ENCODE measurements at places on chromosomes 12 and 14.
A peak's percentile ranks its signal among the peaks of the same experiment; 100 is the strongest.

GRCh38 chr14:67482231-67483164, 6.0 kb downstream of the TMEM229B start:
- no peak for DNase-seq

- DNase-seq: no peak
Observed at GRCh38 chr14:50018201-50018932, 98.0 kb downstream of the VCPKMT start.

- no peak for DNase-seq
Observed at GRCh38 chr14:28630100-28630499, 136.5 kb upstream of the FOXG1 start.

GRCh38 chr12:45575823-45576475, 153.6 kb upstream of the ARID2 start:
- no peak for DNase-seq

DNA sequence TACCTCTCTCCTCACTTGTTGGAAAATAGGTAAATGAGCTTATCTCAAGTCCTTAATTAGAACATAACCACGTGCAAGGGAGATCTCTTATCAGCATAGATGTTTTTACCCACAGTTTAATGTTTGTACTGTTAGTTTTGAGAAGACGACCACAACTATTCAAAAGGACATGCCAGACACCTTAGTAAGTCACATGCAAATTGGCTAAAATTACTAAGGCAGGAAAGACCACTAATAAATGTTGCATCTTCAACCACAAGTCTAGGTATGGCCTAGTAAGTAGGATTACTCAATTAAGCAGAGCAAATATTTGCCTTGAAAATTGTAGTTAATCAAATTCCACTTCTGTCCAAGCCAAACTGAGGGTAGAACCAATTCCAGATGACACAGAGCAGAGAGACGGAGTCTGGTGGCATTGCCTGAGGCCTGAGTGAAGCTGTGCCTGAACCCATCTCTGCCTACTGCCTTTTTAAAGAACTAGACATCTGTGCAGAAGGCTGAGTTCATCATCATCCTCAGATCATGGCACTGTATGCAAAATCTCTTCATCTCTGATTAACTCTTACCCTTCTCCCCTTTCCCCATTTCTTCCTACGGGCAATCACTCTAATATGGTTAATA, 29.7 kb upstream of the CHST11 start:
- DNase-seq: no peak

DNA sequence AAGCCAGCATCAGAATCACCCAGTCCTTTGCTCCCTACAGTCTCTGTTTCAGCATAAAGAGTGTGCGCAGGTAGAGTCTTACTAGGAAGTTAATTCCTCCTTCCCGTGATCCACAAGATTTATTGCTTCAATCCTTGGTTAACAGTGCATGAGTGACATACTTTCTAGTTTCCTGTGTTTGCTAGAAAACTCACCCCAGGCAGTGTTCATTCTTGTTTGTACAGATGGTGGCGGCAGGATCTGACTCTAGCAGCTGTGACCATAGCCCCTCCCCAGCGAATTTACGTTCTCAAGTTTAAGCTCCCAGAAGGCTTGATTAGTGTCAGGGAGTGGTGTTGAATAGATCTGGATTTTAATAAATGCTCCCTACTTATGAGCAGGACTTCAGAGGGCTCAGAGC, 75.9 kb upstream of the ANO2 start:
- no peak for DNase-seq

GRCh38 chr12:90979951-90980350, 24.8 kb downstream of the EPYC start:
- DNase-seq: no peak

- DNase-seq: no peak
Observed at GRCh38 chr14:59301354-59301753, 112.9 kb downstream of the DAAM1 start.

DNA sequence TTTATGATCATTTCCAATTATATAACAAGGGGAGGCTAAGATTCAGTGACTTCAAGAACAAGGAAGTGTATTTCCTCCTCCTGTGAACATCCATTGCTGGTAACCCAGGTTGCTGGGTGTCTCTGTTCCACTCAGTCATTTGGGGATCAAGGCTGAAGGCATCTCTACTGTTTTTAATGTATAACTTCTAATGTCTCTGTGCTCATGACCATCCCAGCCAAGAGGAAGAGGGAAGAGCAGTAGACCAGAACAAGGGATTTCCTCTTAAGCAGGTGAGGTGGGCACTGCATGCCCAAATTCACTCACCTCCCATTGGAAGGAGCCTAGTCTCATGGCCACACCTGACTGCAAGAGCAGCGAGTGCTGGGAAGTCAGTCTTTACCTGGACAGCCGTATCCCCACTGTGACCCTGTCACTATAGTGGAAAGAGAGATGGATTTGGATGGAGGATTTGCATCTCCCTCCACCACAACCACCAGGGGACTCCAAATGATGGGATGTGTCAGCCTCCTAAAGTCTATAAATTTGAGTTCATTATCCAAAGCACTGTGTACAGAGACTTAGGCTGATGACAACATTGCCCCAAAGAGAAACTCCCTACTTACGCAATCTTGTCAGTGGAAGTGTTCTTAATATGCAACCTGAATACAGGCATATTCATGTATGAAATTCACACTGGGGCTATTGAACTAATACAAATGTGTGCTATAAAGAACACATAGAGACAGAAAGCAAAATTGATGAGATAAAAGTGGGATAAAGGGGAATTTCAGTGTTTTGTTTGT, 368.7 kb downstream of the TMEM132D start:
- DNase-seq: no peak

- no peak for DNase-seq
Observed at GRCh38 chr12:43378448-43378847, 173.6 kb downstream of the ADAMTS20 start.

DNA sequence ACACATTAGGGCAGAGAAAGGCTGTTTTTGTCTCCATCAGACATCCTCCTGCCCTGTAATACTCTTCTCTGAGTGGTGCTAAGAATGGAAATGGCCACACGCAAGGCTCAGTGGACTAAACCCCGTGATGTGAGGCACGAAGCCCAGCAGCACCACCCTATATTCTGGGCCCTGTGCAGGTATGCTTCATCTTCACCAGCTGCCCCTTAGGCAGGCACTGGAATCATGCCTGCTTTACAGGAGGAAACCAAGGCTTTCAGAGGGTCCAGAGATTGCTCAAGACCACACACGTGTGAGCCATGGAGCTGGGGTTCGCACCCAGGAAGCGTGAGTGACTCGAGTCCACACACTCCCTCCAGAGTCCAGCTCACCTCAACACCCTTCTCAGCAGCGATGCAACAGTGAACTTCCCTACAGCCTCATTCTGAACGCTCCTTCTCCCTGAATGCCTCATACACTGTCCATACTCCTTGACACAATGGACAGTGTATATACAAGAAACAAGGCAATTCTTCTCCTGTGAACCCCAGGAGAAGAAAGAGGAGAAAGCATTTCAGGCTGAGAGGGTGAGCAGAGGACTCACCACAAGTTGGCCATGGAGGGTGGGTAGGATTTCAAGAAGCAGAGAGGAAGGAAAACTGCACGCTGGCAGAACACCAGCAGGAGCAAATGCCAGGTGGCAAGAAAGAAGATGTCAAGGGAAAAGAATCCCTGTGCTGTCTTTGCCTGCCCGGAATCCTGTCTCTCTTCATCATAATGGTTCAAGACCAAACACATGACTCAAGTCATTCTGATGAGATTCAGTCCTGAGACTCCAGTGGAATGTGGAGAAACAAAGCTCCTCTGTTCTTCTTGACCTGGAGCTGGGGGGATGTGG, 39.1 kb downstream of the NT5DC3 start:
- DNase-seq: peak; percentile 98

- peak; percentile 36 for DNase-seq
Observed at GRCh38 chr12:88662961-88663360, 82.7 kb upstream of the KITLG start.

DNA sequence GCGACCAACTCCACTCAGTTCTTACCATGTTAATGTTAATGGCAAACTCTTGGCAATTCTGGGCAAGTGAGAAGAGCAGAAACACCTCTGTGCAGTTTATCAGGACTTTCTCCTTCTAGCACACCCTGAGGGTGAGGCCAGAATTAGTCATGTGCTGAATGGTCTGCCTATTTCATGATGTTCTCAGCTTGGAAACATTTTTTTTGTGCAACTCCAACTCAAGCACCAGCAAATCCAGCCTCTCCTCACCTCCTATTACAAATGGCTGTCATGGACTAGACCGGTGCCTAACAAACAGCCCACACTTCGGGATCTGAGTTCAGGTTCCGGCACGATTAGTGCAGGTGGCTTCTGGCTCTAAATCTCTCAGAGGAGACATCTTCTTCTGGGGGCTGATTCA, 246.0 kb downstream of the ZFP36L1 start:
- DNase-seq: no peak
